ENCODE measurements at places on chromosomes 5 and 9.

- DNase-seq: no peak
Observed at GRCh38 chr5:169343766-169344165, 42.8 kb upstream of the SLIT3 start.

DNA sequence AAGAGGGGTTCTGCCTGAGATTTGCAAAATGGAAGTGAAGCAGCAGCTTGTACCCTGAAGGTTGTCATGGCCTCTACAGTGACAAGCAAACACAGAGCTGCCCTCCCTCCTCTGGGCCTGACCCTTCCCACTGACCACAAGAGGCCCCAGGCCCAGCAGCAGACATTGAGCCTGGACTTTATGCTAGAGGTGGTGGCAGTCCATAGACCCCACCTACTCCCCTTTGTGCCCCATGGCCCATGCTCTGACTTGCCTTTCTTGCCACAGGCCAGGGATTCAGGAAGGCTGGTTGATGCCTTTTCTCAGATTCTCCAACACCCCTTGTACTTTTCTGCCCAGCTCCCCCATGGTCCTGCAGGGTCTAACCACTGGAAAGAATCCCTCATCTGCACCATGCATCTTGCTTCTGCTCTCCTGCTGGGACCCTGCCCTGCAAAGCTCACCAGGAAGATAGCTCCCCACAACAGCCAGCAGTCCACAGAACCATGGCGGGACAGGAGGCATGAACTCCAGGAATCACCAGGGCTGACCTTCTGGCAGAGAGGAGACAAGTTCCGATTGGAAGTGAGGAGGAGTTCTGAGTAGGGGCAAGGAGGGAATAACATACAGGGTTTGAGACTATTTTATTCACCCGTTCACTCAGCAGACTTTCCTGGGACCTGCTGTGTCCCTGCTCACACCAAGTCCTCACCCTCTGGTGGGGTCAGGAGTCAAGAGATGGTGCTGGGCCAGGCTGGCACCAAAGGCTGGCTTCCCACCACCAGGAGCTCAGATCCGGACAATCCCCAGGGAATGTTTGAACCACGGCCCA, 263.8 kb downstream of the SYK start:
- DNase-seq: no peak

- DNase-seq: no peak
Observed at GRCh38 chr5:151476016-151476415, 28.6 kb downstream of the SLC36A1 start.

- no peak for DNase-seq
Observed at GRCh38 chr5:55160493-55161209, 680 bp downstream of the GPX8 start.

- no peak for DNase-seq
Observed at GRCh38 chr9:109990541-109990940, 210.5 kb downstream of the PALM2AKAP2 start.

DNA sequence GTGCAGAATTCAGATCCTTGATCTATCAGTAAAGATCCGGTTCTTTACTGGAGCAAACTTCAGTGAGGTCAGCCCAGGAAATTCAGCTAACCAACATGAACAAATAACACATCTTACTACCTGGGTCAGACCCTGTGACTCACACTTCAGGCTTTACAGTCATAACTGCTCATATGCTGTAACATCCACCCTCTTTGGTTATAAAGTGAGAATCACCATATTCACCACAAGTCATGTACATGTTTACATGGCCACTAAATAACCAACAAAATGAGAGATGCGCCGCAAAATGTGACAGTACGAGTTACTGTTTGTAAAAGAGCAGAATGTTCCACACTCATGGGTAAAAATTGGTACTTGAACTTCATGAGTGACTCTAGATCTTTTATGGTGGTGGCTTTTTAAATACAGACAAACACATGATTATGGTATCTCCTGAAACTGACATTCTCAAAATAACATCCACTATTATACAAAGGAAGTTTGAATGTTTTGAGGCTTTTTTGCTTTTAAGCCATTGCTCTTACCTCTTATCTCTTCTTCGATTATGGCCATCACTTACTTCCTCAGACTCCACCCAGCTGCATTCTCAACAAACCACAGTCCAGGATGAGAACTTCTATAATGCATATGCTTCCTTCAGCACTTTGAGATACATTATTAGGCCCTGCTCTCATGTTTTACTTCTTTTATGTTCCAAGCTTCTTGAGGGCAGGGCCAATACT, 516.6 kb downstream of the RAB3C start:
- DNase-seq: no peak
